ENCODE measurements at places on chromosomes 3 and 15.

DNA sequence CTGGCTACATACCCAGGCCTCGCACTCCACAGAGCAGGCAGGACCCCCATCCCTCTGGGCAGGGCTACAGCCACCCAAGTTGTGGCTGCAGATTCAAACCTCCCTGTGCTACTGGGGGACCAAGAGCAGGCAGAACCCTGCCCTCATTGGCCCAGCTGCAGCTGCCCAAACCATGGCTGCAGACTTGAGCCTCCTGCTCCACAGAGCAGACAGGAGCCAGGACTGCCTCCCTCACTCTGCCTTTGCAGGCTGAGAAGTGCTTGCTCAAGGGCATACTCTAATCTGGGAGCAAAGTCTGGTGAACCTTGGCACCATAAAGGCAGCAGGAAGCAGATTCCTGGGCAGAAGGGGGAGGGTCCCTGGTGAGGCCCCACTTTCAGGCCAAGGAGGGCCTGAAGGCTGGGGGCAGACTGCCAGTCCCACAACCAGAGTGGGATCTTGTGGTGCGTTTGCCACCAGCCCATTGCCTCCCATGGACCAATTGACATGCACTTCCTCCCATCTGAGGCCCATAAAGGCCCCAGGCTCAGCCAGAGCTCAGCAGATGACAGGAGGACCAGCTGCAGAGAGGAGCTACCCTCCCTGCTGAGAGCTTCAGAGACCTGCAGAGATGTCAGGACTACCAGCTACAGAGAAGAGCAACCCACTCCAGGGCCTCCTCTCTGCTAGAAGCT lies 64.2 kb upstream of the EPHA6 start:
- no peak for DNase-seq

DNA sequence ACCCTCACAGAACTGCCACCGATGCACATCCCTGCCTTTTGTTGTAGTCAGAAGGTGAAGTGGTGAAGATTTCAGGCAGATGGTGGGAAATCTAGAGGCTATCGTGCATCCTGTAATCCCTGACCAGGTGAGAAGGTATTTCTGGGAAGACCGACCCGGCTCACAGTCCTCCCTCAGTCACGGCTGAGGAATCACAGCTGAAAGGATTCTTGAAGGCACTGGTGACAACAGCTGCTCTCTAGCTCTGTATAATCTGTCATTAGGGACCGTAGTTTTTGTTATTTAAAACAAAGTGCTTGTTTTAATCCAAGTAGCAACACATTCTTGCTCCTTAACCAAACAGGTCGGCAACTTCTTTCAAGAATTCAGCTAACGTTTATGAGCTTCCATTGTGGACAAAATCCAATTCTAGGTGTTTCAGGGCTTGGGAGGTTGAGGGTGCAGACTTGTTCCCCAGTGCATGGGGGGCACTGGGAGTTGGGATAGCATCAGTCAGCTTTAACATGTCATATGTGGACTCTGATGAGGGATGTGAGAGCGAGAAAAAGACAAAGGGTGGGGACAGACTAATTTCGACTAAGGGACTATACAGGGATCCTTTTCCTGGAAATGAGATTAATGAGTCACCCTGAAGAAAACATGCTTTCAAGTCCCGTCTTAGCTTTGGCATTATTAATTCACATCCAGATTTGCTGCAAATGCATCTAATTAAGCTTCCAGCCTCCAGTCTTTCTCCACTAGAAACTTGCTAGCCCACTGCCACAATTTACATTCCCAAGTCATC lies 141.0 kb upstream of the RASGRP1 start:
- DNase-seq, result no peak

- DNase-seq, result no peak
Measured at GRCh38 chr3:83002869-83003445, 1241.5 kb upstream of the GBE1 start.

DNA sequence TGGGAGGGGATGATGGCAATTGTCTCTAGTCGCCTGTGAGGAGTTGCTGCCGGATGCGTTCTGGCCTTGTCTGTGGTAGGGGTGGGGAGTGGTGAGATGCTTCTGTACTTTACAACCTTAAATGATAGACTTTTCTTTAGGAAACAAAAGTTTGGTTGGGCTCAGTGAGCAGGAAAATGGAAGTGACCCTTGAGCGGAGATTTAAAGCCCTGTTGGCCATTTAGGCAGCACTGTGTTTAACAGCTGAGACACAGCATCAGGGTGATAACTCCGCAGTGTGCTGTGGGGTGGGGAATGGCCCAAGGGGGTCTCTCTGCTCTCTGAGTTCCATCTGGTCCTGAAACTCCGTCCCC lies 36.6 kb downstream of the SPSB4 start:
- no peak for DNase-seq

- no peak for DNase-seq
Measured at GRCh38 chr15:85008474-85009260, 27.0 kb downstream of the PDE8A start.

- no peak for DNase-seq
Measured at GRCh38 chr3:177746337-177746933, 549.2 kb upstream of the TBL1XR1 start.

DNA sequence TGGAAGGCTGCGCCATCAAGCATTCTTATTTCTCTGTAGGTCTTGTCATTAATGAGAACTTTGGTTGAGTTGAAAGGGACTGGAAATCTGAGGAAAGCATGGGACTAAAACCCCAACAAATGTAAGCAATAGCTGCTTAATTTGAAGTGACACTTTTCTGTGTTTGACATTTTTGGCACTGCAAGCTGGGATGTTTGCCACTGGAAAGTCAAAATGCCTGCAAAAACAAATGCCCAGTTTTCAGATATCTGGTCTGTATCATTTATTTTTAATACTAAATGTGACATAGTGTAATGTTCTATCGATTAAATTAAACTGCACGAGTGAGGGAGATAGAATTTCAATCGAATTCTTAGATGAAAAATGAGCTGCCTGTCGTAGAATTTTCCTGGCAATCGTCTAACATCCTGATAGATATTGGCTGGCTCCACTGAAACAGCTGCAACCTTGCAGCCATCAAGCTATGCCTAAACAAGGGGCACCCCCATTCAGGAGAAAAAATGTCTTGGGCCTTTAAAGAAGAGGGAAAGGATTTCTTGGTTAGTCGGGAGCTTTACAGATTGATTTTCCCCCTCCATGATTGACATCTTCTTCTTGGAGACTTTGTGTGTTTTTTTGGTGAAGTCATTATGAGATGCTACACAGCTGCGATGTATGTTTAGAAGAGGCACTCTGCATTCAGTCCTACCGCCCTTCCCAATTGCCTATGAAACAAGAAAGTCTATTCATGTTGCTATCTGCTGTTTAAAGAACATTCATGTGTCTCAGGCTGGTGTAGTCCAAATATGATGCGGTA lies 316.7 kb upstream of the TBL1XR1 start:
- DNase-seq, result no peak

GRCh38 chr3:12487336-12487735 lies 3.1 kb downstream of the TSEN2 start:
- DNase-seq, result no peak

- DNase-seq, result no peak
Measured at GRCh38 chr15:59413577-59413976, 24.4 kb upstream of the FAM81A start.

DNA sequence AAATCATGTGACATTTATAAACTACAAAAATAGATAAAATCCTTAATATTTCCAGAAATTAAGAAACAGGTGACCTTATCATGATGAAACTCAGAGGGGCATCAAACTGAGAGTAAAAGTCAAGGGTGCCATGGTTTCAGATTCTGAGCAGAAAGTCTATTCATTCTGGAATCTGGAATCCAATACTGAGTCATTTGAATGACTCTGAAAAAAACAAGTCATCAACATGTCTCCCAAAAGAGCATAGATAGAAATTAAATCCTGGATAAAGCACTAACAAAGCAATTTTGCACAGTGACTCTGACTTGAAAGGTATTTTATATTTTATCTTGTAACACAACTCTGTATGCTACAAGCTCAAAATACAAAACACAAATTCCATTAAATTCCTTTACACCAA lies 23.4 kb downstream of the STAC start:
- no peak for DNase-seq

GRCh38 chr3:14122301-14122700 lies 2.4 kb downstream of the CHCHD4 start:
- no peak for DNase-seq

- no peak for DNase-seq
Measured at GRCh38 chr3:167851171-167851570, 115.7 kb downstream of the SERPINI1 start.

DNA sequence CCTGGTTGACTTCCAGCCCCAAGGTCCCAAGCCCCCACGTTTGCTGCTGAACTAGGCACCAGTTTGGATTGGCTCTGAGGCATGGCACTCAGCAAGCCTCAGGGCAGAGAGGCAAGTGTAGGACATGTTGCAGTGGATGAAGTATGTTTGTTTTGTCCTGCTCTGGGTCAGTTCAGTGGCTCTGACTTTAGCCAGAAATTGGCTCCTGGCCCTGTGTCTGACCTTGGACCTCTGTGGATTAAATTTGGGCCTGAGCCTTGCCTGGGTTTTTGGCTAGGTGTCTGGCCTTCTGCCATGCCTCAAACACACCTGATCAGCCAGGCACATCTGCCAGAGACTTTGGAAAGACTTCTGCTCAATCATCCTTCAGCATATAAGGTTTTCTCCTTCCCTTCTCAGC lies 3.6 kb upstream of the MRAS start:
- DNase-seq, result no peak

DNA sequence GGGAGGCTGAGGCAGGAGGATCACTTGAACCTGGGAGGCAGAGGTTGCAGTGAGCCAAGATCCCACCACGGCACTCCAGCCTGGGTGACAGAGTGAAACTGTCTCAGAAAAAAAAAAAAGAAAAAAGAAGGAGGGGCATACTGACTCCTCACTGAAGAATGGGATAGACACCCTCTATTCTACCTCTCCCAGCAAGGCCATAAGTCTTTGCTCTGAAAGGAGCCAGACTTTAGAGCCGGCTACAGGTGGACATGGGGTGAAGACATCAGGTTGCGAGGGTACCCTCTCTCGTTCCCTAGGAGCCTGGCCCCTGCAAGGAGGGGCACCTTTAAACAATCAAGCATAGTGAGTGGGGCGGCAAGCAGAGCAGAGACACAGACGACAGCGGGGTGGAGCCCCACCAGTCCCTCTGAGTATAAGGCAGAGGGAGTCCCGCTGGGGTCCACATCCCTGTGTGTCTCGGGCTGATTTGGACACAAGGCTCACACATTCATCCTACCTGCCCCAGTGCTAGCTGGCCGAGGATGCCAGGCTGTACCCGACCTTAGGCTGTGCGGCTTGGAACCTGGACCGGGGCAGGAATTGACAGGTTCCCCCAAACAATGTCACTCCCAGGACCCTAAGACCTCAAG lies 1.1 kb downstream of the GRAMD2A start:
- DNase-seq, result no peak

GRCh38 chr3:95227092-95227491 lies 1164.2 kb downstream of the NSUN3 start:
- DNase-seq, result no peak

DNA sequence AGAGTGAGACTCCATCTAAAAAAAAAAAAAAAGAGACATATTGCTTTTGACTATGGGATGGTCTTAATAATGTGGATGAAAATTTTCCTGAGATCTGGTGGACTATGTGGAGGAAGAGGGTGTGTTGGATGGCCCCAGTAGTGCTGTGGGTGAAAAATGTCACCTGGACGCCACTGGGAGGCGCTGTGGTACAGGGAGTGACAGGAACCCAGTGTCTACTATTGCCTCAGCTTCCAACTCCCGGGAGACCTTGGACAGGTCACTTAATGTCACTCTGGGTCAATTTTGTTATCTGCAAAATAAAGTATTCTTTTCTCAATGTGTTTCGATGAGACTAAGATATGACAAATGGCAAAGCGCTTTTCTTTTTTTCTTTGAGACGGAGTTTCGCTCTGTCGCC lies 27.7 kb upstream of the DCP1A start:
- peak; percentile 3 for DNase-seq

- no peak for DNase-seq
Measured at GRCh38 chr3:40213556-40213955, 96.0 kb upstream of the EIF1B start.

- no peak for DNase-seq
Measured at GRCh38 chr3:127673191-127674100, 694 bp downstream of the ABTB1 start.

- DNase-seq, result no peak
Measured at GRCh38 chr3:175464362-175464761, 605.2 kb downstream of the NAALADL2 start.

DNA sequence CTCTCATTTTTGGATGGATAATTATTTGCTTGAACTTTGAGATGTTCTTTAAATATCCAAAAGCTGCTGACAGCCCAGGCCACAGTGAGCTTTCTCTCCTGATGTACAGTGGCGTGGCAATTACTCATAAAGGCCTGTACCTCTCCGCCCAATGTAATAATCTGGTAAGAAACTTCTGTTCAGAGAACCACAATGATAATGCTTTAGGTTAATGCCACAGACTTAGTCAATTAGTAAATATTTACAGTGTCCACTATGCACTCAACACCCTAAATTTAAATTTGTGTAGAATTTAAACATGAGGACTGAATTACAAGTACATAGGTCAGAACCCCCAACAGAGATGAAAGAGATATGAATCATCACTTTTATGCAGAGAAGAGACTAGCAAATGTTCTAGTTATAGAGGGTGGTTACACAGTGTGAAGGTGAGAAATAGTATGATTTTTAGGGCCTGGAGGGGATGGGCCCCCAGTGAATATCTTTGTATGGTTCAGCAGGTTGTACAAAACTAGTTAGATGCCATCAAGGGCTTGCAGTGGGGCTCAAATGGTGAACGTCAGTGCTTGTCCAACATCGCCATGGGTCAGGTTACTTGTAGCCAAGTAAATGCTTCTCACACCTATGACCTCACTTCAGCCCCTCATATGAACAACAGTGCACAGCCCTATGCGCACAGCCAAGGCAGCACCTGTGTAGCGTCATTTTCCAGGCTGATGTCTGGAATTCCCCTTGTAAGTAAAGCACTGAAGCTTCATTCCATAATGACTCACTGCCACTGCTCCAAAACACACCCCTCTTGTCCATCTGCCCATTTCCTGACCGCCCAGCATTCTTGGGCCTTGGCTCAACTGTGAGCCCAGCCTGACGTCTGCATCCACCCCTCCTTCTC lies 13.3 kb downstream of the ABHD2 start:
- DNase-seq, result no peak

DNA sequence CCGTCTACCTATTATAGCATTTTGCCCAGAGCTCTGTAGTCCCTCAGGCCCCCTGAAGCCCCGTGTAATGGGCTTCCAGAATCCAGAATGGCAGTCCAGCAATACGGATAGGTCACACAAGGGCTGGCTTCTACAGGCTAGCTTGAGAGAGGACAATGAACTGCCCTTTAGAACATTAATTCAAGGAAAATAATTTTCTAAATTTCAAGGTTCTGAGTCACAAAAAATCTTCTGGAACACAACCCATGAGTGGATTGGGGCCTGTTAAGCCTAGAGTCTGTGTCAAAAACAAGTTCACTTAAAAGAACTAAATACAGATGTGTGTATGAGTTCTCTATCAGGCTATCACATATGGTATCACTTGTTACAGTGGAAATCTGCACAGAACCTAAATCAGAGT lies 28.8 kb downstream of the DCP1A start:
- no peak for DNase-seq
